ENCODE measurements at places on chromosomes 7 and 10. TPM values are rescaled to one million over a fixed set of nuclear protein-coding genes. Genes with fewer than 3 reads are reported as not detected.

Gene HTRA1
- 428 TPM for total RNA-seq

Gene SLC16A9
- not detected for total RNA-seq

Gene TMEM273
- not detected for total RNA-seq

Gene GPR85
- total RNA-seq, result 2.8 TPM

Gene WNT2
- 7.5 TPM for total RNA-seq

Gene DPCD
- total RNA-seq, result 33.9 TPM

Gene UNCX
- 0.12 TPM for total RNA-seq

Gene RNLS
- total RNA-seq, result 20.8 TPM

Gene GJD4
- total RNA-seq, result 0.16 TPM

Gene ZNF777
- 12.3 TPM for total RNA-seq

Gene ASCC1
- 33.8 TPM for total RNA-seq

Gene CARD11
- total RNA-seq, result not detected
